H4 (cell line): ENCODE measurements at places on chromosomes 5 and 9. TPM values are rescaled to one million over a fixed set of nuclear protein-coding genes. Genes with fewer than 3 reads are reported as not detected.

DNA sequence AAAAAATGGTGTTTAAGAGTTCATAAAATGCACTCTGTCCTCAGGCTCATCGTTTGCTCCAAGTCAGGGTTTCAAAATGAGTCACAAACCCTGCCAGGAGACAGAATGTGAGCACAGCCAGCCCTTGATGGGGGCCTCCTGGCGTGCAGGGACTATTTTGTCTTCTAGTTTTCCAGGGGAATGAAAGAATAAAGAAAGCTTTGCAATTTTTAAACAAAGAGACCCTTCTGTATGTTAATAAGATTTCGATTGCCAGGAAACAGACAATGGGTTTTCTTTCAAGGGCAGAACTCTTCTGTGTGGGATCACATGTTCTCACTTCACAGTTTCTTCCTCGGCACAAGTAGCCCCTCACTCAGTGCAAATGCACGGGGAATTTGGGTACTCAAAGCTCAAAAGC lies 121.4 kb upstream of the C6 start:
- no peak for DNase-seq

GRCh38 chr9:31027678-31028077 lies 1356.8 kb upstream of the ACO1 start:
- no peak for DNase-seq

DNA sequence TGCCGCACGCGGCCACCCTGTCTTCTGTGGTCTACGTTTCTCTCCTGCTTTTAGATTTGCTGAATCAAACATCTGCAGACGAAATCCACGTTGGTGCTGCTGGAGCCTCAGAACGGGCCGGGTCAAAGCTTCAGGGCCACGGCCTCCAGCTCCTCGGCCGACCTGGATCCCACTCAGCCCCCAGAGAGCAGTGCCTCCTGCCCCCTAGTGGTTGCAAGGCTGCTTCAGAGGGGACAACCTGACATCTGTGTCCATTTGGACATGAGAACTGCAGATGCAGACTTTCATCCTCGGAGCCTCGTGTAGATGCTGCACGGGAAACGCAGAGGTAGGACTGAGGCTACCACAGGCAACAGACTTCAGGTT lies 23.0 kb upstream of the SLC6A3 start:
- no peak for DNase-seq

- no peak for DNase-seq
These were observed 26.5 kb downstream of the CEL start for GRCh38 chr9:133088146-133088750.

GRCh38 chr9:98375138-98375726 lies 119.8 kb upstream of the TBC1D2 start:
- no peak for DNase-seq

- peak; percentile 55 for DNase-seq
These were observed 289.3 kb upstream of the WWC1 start for GRCh38 chr5:168002116-168002515.

DNA sequence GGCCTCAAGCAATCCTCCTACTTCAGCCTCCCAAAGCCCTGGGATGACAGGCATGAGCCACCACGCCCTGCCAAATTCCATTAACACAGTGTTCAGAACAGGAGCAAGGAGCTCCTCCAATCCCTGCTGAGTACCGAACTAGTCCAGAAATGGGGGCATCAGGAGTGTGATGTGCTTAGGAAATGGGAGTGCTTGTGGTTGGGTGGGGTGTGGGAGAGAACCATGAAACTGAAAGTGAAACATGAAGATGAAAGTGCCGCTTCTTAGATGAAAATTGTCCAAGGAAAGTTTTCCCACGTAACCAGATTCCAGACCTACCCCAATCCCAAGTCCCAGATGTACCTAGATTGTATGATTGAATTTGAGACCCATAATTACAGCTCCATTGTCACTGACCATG lies 16.7 kb upstream of the ZNF131 start:
- DNase-seq, result peak; percentile 23

- no peak for DNase-seq
These were observed 4.4 kb downstream of the TMOD1 start for GRCh38 chr9:97505845-97506244.

DNA sequence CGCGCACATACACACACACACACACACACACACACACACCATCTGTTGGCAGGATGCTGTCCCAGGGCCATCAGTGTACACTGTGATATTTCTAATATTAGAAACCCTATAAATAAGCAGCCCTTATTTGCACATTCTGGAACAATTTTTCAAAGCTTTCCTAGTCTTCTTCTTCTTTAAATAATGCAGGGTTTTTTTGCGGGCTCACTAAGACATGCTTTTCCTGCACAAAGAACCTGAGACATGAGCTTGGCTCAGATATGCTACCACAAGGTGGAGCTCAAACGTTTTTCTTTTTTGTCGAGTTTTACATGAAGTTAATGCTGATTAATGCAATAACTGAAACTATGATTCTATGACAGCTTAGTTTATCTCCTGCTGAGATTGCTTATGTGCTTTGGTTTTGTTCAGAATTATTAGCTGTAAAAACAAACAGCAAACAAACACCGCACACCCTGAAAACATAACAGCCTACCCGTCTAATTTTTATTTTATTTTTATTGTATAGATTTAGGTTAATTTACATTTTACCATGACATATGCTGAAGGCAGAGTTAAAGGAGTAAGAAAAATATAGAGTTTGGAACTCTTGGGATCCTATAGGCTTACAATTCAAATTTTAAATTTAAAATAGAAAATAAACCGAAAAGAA lies 95.8 kb downstream of the ALDH1A1 start:
- peak; percentile 60 for DNase-seq

DNA sequence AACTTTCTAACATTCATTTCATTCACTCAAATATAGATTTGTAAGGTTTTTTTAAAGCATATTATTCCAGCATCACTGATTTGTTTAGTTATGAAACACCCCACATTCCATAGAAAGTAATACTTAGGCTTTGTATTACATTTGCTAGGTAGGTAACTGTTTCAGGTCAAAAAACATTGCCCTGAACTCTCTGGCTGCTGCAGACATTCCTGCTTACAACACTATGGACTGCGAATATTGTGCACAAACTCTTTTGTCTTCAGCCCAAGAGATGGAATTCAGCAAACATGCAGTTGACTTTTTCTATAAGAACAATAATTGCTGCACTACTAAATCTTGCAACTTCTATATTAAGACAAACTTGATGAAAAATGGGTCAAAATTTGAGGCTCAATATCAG lies 301.0 kb downstream of the ARL15 start:
- no peak for DNase-seq

DNA sequence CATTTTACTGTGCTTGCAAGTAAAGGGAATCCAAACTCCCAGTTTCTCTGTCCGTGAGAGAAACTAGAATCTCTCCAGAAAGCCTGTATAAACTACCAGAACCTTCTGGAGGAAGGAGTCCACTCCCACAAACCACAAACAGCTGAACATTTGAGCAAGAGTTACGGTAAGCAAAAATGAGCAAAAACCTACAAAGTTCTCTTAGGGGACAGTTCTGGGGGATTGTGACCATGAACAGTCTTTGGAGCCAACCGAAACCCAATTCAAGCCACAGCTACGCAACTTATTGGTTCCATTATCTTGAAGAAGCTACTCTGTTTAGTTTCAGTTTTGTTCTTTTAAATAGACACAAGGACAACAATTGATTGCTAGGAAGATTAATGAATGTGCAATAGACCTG lies 330.6 kb downstream of the ASTN2 start:
- DNase-seq, result no peak

DNA sequence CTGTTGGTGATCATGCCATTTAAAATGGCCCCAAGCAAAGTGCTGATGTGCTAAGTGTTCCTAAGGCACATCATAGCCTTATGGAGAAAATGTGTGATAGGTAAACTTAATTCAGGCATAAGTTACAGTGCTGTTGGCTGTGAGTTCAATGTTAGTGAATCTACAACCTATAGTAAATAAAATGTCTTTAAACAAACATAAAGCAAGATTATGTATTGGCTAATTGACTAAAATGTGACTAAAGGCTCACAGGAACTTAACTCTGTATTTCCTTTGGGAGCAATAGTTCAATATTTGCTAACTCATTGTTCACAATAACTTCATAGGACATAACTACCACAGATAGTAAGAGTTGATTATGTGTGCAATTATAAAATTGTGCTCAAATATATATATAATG lies 49.4 kb upstream of the LRRC19 start:
- DNase-seq, result no peak

DNA sequence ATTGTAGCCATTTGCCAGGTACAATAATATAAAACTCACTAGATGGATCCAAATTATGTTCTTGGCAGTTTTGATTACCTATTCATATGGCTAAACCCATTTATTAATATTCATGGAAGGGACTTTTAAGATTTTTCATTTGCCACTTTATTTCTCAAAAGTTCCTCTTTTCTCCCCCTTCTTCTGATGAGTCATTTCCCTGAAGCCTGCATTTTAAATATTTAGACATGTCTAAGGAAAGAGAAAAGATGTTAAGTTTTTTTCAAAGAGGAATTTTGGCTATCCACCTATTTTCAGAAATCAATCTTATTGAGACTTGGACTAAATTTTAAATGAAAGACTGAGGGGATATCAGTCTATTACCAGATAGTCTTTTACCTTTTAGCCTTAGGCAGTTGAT lies 1189.4 kb downstream of the EFNA5 start:
- DNase-seq, result no peak

DNA sequence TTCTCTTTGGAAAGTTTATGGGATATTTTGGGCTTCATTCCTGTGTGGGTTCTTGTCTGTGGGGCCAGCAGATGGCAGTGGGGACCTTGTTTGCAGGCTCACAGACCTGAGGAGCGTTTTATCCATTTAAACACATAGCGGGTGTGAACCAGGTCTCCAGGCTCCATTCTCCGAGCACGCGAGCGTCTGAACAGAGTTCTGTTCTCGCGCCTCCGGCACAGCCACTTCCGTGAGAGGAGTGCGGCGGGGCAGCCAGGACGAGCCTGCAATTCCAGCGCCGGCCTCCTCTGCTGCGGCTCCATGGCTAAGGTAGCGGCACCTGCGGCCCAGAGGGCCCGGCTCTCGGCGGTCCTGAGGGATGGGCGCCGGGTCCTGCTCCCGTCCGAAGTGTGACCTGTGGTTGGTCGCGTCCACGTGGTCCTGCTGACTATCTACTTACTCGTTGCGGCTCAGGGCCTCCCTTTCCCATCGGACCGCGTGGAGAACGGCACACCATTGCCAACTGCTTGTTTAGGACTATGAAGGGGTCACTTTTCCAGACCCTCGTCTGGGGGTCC lies 7.3 kb downstream of the NRARP start:
- DNase-seq, result peak; percentile 35

GRCh38 chr9:4980086-4980727 lies 4.9 kb upstream of the JAK2 start:
- DNase-seq, result no peak

DNA sequence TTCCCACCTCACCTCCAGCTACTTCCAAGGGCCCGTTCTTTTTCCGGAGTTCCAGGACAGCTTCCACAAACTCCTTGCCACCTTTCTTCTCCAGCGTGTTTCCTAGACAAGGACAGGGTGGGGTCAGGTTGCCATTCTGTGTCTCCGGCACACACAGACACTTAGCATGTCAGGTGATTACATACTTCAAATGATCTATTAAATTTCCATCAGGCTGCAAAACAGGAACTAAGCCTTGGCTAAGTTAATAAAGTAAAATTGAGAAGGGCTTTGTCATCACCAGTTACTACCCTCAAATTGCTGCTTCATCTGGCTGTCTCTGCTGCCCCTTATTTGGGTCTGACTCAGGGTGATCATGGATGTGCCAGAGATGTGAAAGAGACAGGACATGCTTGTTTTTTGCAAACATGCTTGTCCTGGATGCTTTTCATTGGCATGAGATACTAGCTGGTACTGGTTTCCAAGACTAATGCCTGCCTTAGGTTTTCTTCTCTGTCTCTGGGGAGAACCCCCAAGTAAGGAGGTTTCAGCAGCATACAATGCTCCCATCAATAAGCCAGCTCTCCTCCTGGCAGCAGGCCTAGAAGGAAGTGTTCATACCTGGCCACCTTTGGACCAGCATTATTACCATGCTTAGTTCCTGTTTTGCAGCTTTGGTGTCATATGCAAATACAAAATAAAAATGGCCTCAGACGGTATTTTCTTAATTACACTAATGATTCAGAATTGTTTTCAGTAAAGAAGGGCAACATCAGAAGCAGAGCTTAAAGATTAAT lies 52.9 kb downstream of the MACROH2A1 start:
- no peak for DNase-seq

DNA sequence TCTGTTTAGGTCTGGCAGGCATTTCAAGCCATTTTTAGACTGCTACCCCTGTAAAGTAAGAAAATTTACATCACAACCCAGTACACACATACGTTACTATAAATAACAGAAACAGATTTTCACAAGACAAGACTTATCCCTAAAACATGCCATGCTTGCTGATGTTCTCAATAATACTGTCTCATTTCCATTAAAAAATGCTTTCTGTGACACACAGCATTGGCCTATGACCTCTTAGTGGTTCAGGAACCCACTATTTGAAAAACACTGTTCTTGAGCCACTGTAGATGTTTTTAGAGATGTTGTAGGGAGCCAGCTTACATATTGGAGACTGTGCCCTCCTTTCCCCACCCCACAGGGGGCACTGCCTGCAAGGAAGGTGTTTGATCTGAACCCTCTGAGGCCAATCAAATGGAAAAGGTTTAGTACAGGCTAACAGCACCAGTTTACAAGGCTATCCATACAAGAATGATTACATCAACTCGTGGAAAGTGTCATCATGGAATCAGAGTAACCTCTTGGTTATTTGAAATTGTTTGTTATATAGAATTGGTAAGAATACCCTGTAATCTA lies 30.8 kb downstream of the ZSWIM6 start:
- DNase-seq, result no peak

DNA sequence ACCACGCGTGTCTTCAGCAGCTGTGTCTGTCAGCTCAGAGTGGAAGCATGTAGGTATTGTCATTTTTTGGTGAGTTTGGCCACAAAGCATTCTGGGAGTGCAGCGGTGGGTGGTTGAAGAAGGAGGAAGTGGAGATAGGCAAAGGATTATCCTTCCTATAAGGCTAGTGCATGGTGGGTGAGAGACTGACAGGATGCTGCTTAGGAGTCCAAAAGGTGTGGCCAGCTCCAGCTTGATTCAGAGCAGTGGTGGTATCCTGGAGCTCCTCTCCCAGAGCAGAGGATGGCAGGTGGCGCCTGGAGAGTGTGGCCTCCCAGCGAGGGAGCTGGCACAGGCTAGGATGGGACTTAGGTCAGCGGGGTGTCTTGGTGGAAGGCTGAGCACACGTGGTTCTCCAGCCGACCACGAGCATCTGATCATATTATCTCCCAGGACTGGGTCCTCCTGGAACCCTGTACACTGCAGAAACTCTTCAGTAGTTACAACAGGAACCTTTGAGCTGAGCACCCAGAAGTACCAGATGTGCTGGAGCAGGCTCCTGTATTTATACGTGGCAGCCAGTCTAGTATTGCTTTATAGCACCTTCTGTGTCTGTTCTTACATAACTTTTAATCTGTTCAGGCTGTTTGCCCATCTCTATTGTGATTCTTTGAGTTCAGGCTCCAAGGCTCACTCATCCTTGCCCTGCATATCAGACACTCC lies 29.6 kb downstream of the MAML1 start:
- DNase-seq, result no peak

- DNase-seq, result no peak
These were observed 130.8 kb upstream of the MAN2A1 start for GRCh38 chr5:109558952-109559351.

BSPRY gene
- not detected in 2 replicates for total RNA-seq

SPINK6 gene
- not detected in 2 replicates for total RNA-seq

SEMA4D gene
- total RNA-seq, result 4.8 and 6.3 TPM in 2 replicates

ADGRV1 gene
- total RNA-seq, result 13.0 and 14.2 TPM in 2 replicates

SPINK13 gene
- total RNA-seq, result not detected in 2 replicates

SNCAIP gene
- 0.91 and 1.7 TPM in 2 replicates for total RNA-seq

SLIT3 gene
- 0.58 and 5.5 TPM in 2 replicates for total RNA-seq

MLANA gene
- not detected in 2 replicates for total RNA-seq

TMEM232 gene
- 0.66 and 1.7 TPM in 2 replicates for total RNA-seq

IFNK gene
- total RNA-seq, result not detected in 2 replicates

NSD1 gene
- total RNA-seq, result 27.6 and 30.3 TPM in 2 replicates

DNM1 gene
- total RNA-seq, result 19.7 and 20.0 TPM in 2 replicates
